ENCODE measurements at places on chromosomes 1 and 21.

DNA sequence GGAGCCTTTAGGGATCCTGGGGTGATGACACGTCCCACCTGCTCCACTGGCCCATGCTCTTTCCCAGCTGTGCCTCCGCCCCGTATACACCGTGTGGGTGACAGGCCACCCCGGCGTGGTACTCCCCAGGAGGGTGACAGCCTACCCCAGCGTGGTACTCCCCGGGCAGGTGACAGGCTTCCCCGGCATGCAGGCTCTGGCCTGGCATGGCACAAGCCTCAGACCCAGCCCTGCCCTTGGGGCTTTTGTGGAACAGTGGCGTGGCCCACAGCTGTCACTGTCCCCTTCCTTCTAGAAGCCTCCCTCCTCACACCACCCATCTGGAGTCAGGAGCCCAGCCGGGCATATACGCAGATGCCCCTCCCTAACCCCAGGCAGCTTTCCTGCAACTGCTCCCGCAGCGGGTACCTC is 4.7 kb upstream of the PFKL start:
- DNase-seq = peak; percentile 47

DNA sequence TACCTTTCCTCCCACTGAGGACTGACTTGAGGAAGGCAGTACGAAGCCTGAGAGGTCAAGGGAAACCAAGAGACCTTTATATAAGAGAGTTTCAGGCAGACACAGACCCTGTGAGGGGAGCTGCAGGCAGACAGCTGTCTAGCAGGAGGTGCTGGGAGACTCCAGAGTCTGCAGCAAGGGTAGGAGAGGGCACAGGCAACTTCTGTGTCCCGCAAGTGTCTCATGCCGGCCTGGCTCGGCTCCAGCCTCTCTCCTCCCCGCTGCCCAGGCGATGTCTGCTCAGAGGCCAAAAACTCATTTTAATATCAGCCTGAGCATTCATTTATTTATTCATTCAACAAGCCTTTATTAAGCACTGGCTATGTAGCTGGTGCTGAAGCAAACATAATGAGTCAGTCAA is 83.0 kb downstream of the KIRREL1 start:
- DNase-seq = no peak

- no peak for DNase-seq
Observed at GRCh38 chr1:56709269-56709880, 64.3 kb downstream of the PRKAA2 start.

- no peak for DNase-seq
Observed at GRCh38 chr1:189620471-189620870, 857.2 kb downstream of the BRINP3 start.

GRCh38 chr1:198101716-198102453 is 54.9 kb upstream of the NEK7 start:
- DNase-seq = no peak

Data from left hindlimb (tissue), 1 donor.